ENCODE measurements at places on chromosomes 7 and 10.

DNA sequence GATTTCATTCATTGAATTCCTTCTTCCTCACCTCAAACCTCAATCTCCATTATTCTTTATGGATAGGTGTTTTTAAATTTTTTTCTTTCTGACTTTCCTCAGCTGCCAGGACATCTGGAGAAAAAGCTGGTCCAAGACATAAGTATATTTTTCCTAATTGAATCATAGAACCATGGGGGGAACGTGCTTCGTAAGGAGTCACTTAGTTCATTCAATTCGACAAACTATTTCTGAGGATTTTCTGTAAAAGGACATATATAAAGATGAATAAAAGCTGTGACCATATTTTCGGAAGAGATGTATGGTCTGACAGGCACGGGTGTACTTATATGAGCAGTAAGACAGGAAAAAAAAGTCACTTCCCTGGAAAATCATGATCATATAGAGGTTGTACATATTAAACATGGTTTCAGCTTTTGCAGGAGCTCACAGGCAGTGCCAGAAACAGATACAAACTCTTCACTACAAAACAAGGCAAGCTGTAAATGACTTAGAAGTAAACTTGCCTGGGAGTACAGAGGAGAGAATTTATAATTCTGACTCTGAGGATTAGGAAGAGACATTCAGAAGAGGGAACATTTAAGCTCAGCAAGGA lies 88.2 kb upstream of the EGR2 start:
- DNase-seq: no peak

DNA sequence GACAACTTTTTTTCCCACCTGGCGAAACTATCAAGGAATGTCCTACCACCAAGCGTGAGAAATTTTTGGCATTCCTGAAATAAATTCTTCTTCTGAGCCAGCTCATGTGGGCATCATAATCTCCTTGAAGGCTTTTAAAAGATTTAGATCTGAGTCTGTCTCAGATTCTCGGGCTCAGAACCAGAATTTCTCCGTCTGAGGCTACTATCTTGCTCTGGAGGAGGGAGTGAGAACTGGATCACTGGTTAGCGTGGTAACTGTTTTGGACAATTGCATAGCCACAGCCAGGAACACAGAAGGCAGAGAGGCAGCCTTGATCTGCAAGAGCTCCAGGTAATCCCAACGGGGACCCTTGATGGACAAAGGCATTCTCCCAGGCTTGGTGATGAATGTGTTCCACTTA lies 1.0 kb upstream of the PLAC9 start:
- no peak for DNase-seq

DNA sequence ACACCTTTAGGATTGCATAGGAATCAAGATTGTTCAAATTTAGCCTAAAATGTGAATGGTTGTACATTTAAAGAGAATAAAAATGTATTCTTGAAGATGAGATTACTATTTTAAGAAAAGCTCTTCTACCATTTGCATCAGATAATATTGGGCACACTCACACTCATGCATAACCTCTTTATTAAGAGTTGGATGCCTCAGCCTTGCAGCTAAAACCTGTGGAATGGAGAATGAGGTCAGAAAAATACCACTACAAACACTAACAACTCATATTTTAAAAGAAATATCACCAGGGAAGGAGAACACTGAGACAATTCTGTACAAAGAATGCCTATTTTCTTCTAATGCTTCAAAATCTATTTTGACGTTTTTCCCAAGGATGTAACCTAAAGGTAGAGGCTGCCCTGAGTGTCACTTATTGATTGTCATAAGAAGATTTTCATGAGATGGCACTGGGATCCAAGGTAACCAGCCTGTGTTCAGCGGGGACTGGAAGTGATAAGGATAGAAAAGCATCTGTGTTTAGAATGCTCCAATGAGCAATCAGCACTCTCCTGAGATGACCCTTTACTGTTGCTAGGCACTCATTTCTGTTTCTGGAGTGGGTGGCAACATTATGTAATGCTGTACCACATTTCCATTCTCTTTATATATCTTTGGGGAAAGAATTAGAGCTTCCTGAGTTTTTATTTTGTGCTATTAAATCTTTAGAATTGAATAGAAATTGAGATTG lies 26.6 kb downstream of the REEP3 start:
- no peak for DNase-seq

DNA sequence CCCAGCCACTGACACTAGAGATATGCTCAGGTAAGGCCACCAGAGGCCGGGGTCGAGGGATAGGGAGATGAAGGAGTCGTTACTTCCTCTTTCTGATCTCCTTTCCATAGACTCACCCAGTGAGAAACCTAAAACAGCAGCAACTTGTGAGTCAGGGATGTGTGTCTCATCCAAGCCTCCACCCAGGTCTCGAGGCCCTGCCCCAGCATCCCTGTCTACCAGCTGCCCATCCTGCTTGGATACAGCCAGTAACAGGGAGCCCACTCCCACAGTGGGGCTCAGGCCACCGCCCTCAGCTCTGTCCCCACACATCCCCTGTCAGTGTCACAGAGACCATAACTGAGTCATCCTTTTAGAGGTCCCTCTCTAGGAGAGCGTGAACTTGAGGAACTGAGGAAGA lies 49.6 kb upstream of the CHST15 start:
- DNase-seq: no peak

DNA sequence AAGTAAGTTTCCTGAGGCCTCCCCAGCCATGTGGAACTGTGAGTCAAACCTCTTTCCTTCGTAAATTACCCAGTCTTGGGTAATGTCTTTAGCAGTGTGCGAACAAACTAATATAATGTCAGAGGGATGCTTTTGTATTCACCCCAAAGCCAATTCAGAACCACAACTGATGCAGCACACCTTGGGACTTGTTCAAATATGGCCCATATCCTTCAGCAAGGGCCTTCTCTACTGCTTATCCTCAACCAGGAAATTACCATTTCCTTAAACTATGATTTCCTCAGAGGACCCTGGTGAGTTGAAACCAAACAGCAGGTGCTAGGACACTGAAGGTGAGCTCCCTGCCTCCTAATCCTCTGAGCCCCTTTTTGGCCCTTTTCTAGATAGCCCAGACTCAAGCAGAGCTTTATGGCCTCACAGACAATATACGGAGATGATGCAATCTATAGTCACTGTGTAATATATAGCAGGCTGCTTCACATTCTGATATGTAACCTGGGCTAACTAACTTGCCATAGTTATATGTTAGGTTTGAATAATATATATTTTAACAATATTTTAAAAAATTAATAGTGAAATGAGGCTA lies 15.2 kb downstream of the SRI start:
- no peak for DNase-seq

GRCh38 chr10:49071160-49071761 lies 44.1 kb downstream of the VSTM4 start:
- DNase-seq: no peak
